ENCODE measurements at places on chromosomes 3 and 15.
A peak's percentile ranks its signal among the peaks of the same experiment; 100 is the strongest.

DNA sequence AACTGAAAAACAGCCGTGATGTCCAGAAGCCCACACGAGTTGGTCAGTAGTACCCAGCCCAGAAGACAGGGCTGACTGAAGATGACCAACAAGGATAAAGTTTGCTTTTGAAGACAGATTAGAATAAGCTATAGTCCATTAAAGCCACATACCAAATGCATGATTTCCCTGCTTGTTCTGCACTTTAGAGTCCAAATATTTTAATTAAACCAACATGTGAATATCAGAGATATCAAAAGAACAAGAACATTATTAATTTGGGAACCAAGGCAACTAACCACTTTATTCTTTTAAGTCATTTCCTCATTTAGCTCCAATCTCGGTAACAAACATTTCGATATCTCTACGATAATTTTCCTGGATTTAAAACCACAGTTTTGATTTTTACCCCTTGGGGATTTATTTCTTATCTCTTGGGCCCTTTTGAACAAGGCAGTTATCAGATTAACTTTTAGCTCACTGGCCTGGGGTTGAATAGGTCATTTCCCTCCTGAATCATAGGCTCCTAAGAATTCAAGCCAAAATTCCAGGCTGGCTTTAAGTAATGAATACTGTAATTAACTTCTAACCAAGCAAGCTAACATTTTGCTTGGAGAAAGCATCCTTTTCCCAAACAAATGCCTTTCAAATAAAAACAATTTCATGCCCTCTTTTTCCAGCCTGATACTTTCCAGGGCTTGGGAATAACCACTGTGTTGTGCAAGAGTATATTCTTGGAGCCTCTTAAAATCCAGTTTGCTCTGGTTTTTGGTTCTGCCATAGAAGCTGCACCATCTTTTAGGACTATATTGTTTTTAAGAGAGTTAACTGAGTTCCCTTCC lies 102.9 kb upstream of the NR2E3 start:
- no peak for DNase-seq

DNA sequence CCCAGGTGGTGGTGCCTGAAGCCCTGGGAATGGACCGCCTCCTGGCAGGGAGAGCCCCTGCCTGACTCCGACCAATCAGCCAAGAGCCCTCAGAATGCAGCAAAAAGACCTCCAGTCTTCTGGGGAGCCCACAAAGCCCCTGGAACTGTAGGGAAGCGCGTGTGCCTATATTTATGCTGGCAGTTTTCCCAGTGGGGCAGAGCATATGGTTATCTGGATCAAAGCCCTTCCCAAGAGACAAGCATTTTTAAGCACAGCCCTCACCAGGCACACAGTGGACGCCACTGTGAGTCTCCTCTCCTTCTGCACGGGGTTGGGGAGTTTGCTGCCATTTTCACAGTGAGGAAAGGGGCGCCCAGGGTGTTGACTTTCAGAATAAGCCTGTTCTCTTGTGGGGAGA lies 80.9 kb upstream of the RPL32 start:
- no peak for DNase-seq

- no peak for DNase-seq
Observed at GRCh38 chr3:69999140-70000027, at the start of gene SAMMSON. TSS of gene SAMMSON (plus strand) at chr3:69999733.

DNA sequence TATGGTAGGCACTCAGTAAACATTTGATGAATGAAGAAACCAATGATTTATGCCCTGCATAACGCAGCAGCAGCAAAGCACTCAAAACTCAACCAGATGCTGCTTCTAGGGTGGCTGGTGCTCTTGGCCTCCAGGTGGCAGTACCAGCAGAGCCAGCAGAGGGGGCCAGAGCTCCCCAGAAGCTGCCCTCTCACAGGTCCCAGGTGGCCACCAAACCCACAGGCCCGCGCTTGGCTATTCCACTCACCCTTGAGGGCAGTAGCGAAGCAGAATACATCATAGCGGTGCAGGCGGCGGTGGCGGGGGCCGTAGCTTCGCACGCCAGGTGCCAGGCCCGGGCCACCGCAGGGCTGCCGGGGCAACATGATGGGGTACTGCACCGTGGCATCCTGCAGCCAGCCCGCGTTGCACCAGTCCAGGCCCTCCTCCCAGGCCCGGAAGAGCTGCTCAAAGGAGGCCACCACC lies 16.6 kb downstream of the HAPLN3 start:
- DNase-seq, result no peak

DNA sequence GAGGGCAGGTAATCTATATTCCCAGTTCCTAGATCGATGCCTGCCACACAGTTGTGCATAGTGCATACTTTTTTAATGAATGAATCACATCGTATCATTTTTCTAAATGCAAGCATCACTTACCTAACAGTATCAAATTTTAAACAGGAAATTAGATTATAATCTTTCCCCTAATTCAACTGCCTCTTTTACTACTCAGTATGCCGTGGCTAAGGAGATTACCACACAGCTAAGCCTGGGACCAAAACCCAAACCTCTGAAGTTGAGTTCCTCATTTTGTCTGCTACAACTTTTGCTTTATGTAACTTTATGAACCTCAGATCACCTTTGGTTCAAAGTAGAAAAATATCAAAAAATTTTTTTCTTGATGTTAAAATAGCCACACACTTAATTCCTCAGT lies 53.2 kb upstream of the FNDC3B start:
- DNase-seq, result no peak

GRCh38 chr3:72597756-72598195 lies 250.5 kb downstream of the SHQ1 start:
- no peak for DNase-seq

GRCh38 chr15:70522323-70522966 lies 240.9 kb downstream of the UACA start:
- DNase-seq, result no peak

DNA sequence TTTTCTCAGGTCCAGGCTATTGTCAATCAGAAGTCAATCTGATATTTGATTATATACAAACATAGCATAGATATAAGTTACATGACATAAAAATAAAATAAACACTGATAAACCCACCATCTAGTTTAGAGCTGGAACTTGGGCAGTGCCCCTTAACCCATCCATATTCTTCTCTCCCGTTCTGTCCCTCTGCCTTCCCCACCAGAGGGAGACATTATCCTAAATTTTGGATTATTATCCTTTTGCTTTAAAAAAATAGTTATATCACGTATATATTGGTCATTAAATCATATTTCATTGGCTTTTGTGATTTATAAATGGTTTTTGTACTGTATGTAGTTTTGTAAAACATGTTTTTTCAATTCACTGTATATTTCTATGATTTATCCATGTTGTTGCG lies 107.9 kb downstream of the GMPS start:
- no peak for DNase-seq

GRCh38 chr15:74530771-74531143 lies 10.3 kb upstream of the ARID3B start:
- no peak for DNase-seq

- DNase-seq, result peak; percentile 10
Observed at GRCh38 chr3:54527953-54528352, 399.9 kb downstream of the LRTM1 start.
